ENCODE measurements at places on chromosomes 2 and 18.

DNA sequence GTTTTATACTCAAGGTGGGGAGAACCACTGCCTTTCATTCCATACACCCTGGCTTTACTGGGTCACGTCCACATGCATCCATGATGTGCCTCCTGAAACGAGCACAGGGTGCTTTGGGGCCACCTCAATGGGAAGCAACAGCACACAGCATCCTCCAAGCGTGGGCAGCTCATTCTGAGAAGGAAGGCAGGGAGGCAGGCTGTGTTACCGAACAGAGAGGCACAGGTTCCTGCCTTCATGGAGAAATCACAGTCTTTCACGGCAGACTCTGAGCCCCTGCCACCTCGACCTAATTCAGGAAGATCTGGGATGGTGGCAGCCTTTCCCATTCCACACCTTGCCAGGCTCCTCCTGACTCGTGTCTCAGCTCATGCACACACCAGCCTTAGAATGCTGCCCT is 130.1 kb downstream of the GBX2 start:
- DNase-seq: no peak

DNA sequence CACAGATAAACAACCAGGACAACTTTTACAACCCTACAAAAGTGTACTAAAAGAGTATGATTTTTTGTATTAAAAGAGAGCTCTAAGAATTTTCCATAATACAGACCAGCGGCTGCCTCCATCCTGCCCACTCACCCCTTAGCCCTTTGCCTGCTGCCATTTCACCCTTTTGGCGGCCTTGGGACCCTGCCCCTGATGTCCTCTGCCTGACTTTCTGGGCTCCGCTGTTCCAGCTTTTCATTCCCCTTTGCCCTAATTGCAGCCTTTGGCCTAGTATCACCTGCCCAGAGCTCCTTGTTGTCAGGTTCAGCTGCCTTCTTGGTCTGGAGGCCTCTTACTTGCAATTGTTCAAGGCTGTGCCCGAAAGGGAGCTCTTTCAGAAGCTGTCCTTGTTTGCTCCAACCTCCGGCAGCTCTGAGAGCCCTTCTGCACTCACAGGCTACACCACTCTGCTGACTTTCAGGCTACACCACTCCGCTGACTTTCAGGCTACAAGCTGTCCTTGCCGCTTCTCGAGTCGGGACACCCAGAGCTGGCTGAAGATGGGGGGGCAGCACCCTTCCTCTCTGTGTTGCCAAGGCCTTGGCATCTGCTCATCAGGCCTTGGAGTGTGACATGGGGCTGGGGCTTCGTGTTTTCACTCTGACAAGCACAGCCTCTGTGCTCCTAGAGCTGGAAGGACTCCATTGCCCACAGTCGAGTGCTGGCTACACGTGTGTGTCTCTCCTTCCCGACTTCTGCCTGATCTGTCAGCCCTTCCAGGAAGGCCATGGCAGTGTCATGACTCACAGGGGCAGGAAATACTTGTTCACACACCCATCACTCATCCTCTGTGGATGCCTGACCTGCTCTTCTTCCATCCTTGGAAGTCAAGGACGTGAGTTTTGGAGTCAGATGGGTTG is 43.1 kb upstream of the HDAC4 start:
- DNase-seq: no peak

GRCh38 chr2:173764094-173764493 is 201.1 kb downstream of the SP3 start:
- DNase-seq: no peak

DNA sequence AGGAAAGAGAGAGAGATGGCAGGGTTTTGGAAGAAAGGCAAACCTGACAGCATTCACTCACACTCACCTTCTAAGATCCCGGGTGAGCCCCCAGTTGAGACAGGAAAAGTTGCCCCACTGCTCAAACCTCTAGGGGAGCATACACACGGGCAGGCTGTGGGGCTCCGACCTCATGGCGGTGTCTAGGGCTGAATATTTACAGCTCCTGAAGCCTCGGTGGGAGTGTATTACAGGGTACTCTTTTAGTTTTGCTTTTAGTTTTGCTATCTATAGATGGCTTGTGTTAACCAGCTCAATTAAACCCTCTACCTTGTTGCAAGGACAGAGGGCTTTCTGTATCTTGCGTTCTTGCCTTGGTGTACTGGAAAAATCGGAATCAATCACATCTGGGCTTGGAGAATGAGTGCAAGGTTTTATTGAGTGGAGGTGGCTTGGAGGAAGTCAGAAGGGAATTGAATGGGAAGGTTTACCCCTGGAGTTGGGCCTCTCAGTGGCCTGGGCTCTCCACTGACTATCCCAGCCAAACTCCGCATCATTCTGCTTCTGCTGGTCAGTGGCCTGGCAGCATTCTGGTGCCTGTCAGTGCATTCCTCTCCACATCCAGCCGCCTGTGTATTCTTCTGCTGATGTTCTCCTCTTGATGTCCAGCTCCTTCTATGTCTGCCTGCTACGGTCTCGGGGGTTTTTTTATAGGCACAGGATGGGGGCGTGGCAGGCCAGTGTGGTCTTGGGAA is 10.1 kb upstream of the IFIH1 start:
- no peak for DNase-seq

GRCh38 chr2:161604901-161605300 is 19.3 kb upstream of the SLC4A10 start:
- no peak for DNase-seq

DNA sequence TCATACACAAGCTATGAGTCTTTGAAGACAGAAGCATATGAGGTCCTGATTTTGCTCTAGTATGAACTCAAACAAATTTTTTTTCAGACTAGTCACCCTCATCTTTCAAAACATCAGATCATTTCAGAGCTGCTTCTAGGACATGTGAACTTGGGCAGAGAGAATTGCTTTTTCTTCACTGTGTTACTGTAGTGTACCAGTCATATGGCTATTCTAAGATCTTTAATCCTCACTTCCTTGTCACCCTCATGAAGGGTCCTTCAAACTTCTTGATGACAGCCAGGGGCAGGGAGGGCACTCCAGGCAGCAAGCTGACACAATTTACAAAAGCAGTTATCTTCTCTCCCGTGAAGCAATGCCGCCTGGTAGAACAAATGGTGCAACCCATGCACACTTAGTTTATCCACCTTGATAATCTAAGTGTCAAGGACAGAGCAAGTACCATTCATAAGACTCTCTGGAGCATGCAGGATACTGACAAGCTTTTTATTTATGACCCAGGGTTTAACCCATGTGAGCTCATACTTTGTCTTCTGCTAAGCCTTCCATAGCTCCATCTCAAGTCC is 200.6 kb downstream of the DPP10 start:
- no peak for DNase-seq
